ENCODE measurements at places on chromosomes 2 and 18.
A peak's percentile ranks its signal among the peaks of the same experiment; 100 is the strongest.

GRCh38 chr2:111119822-111120252 lies 877 bp upstream of the BCL2L11 start:
- DNase-seq = no peak

GRCh38 chr2:154470376-154470775 lies 228.1 kb upstream of the KCNJ3 start:
- DNase-seq = no peak

GRCh38 chr18:55234366-55235093 lies 275.3 kb upstream of the CCDC68 start:
- DNase-seq = peak; percentile 79

GRCh38 chr2:200025717-200026116 lies 70.3 kb downstream of the MAIP1 start:
- no peak for DNase-seq

DNA sequence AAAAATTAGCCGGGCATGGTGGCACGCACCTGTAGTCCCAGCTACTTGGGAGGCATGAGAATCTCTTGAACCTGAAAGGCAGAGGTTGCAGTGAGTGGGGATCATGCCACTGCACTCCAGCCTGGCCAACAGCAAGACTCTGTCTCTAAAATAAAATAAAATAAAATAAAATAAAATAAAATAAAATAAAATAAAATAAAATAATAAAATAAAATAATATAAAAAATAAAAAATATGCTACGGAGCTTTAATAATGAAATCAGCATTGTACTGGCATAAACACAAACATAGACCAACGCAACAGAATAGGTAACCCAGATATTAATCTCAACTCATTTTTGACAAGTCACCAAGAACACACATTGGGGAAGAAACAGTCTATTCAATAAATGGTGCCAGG lies 973.4 kb upstream of the SOX11 start:
- no peak for DNase-seq

DNA sequence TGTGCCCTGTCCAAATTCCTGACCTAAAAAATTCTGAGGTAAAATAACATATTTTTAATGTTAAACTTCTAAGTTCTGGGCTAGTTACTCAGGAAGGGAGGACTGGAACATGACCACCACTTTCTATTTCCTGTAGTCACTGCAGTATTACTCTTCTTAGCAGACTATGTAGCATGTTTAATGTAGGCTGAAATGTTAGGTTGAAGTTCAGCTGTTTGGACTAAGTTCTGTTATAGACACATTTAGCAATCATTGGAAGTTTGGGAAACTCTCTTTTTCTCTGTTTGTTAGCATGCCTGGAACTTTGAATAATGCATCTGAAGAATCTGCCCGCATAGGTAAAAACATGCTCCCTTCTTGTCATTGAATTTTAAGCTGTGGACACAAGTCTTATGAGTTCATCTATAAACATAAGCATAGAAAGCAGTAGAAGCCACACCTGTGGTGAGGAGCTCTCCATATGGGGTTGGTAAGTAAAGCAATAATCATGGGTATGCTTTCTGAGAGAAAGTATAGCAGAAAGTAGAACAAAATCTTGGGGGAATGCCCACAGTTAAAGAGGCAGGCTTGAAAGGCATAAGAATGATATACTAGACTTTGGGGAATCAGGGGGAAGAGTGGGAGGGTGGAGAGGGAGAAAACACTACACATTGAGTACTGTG lies 52.6 kb downstream of the IL1R2 start:
- DNase-seq = no peak

DNA sequence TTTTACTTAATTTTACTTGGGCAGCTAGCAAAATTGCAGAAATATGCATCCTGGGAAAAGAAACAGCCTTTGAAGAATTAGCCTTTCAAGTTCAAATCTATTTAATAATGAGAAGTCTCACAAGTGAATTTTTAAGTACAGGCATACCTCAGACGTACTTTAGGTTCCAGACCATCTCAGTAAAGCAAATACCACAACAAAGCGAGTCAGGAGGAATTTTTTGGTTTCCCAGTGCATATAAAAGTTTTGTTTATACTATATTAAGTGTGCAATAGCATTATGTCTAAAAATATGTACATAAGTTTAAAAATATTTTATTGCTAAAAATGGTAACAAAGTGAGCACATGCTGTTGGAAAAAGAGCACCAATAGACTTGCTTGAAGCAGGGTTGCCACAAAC lies 50.8 kb upstream of the TWSG1 start:
- DNase-seq = no peak

DNA sequence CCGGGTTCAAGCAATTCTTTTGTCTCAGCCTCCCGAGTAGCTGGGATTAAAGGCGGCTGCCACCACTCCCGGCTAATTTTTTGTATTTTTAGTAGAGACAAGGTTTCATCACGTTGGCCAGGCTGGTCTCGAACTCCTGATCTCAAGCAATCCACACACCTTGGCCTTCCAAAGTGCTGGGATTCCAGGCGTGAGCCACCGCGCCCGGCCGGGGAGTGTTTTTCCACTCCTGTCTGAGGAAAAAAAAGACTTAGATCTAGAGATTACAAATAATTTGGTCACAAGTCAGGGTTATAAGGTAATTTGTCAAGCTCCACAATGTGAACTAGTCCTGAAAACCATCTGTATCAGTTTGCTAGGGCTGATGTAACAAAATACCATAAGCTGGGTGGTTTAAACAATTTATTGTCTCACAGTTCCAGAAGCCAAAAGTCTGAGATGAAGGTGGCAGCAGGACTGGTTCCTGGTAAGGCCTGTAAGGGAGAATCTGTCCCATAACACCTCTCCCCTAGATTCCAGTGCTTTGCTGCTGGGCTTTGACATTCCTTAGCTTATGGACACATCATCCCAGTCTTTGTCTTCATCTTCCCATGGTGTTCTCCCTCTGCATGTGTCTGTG lies 40.7 kb upstream of the SP3 start:
- no peak for DNase-seq

DNA sequence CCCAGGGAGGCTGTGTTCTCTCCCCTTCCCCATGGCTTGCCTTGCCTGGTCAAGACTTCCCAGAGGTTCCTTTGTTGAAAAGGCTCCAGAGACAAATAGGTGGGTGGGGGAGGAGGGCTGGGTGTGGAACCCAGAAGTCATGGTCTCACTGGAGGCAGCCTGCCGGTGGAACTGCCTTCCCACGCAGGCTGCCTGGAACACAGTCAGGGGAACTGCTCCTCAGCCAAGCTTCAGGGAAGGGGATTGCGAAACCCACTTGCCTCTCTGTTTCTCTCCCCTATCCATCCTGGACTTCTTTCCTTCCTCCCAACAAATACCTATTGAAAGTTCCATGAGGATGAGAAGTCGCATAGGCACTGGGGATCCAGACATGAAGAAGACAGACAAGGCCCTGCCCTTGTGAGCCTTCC lies 31.6 kb downstream of the MARCO start:
- no peak for DNase-seq

GRCh38 chr2:43185146-43185545 lies 41.3 kb downstream of the ZFP36L2 start:
- DNase-seq = no peak

DNA sequence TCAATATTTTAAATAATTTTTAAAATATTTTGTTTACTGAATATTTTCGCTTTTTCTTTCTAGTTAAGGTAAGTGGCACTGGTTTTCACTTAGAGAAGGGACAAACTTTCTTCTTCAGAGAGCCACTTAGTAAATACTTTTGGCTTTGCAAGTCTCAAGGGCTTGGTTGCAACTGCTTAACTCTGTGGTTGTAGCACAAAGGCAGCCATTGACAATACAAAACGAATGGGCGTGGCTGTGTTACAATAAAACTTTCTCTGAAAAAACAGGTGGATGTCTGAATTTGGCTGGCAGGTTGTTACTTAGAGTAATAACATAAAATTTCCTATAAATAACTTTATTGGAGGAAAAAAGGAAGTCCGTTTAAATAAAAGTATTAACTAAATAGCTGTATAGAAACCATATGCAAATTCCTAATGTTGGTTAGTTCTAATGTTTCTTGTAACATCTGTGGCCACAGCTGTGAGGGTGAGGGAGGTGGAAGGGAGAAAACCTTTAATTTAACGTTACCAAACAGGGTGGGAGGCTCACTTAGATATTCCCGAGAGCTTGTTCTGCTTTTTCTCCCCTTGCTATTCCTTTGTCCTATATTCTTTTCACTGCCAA lies 62.4 kb upstream of the TNP1 start:
- DNase-seq = no peak

DNA sequence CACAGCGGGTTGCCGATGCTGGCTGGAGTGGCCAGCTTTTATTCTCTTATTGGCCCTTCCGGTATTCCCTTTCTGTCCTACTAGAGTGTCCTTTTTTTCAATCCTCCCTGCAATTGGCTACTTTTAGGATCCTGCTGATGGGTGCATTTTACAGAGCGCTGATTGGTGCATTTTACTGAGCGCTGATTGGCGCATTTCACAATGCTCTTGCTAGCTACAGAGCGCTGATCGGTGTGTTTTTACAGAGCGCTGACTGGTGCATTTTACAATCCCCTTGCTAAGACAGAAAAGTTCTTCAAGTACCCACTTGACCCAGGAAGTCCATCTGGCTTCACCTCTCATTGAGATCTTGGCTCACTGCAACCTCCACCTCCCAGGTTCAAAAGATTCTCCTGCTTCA lies 44.4 kb upstream of the SPRED2 start:
- no peak for DNase-seq

DNA sequence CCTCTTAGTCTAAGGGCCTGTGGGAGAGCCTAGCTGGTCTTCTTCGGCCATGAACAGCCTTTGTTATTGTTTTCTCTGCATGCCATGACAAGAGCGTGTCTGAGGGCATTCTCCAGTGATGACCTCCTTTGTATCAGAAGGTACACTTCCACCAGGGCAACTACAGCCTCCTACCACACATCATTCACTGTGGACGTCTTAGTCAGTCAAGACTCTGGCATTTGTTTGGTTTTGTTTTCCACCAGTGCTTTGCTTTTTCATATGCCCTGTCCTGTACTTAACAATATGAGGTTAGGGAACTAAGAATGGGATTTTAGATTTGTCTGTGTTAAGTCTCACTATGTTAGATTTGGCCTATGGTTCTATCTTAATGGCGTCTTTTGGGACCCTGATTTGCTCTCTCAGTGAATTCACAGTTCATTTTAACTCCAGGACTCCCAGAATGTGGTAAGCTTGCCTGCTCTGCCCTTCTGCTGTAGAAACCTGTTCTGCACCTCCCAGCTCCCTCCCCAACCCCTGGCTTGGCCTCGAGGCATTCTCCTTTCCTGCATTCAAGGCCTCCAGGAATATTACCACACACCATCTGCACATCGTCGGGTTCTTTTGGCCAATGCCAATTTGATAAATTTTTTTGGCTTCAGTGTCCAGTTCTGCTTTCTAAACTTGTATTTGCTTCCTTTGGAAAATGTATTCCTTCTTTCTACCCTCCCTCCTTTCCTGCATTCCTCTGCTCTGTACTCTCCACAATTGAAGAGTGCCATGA lies 42.8 kb upstream of the IL1R1 start:
- no peak for DNase-seq

GRCh38 chr2:19717446-19717845 lies 184.3 kb downstream of the TTC32 start:
- DNase-seq = no peak

DNA sequence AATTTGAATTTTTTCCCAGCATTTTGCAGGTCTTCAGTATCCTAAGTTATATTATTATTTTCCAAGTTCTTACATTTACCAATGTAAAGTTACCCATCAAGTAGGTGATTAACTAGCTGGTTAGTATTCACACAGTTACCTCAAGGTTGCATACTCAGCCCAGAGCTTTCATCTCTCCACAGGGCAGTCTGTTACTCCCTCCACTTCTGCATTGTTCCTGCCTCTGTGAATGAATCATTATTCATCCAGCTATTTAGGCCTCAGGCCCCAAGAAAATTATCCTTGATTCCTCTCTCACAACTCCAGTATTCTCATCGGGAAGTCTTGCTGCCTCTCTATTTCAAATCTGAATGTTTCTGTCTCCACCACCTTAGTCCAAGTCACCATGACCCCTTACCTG lies 92.2 kb downstream of the SMC6 start:
- DNase-seq = no peak

GRCh38 chr2:188766471-188766856 lies 207.7 kb upstream of the COL3A1 start:
- no peak for DNase-seq

DNA sequence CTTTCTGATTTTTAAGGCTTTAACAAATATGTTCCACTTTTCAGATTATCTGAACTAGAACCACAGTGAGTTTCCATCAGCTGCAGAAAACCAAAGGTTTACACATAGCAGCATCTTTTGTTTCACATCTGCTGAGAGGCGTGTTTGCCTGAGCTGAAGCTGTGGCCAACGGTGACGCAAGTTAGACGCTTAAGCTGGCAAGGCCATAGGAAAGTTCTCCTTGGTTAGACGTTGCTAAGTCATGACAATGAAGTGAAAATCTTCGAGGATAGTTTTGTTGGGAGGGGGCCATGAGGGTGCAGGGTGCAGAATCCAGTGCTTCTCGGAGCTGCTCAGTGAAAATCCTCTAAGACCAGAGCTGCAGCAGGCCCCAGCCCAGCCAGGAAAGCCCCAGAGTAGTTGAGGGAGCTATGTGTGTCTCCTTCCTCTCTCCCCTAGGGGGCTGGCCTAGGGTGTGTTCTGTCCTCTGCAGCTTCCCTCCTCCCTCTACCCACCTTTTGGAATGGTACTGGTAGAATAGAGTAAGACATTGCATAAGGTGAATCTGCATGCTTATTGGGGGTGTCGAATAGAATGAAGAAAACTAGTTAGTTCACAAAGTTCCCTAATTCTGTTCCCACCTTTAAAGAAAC lies 105.4 kb downstream of the FHOD3 start:
- DNase-seq = no peak

GRCh38 chr2:81266106-81266505 lies 961.6 kb upstream of the LRRTM1 start:
- DNase-seq = peak; percentile 46

DNA sequence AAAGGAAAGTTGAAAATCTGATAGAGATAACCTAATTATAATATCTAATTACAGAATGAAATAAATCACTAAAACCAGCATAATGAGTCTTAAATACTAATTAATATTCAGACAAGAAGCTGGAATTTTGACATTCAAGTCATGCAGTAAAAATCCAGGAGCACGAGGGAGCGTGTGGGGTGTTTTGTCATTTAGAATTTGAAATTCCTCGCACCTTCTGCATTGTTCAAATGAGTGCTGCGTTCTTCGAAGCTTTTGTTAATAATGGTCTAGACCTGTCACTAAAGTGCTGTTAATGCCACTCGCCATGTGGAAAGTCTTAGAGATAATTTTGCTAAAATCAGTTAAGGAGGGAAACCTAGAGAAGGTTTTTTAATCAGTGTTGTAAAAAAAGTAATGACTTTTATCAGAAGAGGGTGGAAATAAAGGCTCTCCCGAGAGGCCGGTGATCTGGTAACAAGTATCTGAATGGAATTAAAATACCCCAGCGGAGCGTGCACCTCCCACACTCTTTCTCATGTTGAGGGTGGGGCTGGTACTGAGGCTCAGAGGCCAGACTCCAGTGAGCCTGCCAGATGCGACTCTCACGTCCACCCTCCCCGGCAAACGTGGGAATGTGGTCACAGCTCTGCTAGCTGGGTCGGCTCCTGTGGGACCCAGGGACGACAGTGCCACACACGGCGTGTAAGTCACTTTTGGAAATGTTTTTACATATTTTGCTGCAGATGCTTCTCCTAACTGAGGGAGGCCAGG lies 69.4 kb upstream of the MYT1L start:
- no peak for DNase-seq

Measured in Kasumi-1 (cell line).